ENCODE measurements at places on chromosomes 1 and 21.

- DNase-seq, result no peak
These were observed 2.9 kb upstream of the FOXO6 start for GRCh38 chr1:41358131-41359021.

- DNase-seq, result no peak
These were observed 63.6 kb upstream of the KIF26B start for GRCh38 chr1:245091171-245091621.

DNA sequence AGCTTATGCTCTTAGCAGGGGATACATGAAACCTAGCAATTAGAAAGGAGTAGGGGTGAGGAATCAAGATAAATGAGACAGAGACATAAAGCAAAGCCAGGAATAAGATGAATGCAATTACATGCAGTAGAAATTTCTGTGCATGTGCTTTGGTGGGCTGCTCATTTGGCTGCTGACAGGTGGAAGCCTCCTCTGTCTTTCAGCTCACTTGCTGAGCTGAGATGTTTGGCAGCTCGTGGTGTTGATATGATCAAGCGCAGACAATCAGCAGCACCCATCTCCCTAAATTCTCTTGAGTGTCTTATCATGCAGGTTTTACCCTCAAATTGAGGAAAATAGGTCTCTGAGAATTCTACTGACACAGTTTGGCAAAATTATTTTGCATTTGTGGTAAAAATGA, 108.3 kb upstream of the CD34 start:
- no peak for DNase-seq

DNA sequence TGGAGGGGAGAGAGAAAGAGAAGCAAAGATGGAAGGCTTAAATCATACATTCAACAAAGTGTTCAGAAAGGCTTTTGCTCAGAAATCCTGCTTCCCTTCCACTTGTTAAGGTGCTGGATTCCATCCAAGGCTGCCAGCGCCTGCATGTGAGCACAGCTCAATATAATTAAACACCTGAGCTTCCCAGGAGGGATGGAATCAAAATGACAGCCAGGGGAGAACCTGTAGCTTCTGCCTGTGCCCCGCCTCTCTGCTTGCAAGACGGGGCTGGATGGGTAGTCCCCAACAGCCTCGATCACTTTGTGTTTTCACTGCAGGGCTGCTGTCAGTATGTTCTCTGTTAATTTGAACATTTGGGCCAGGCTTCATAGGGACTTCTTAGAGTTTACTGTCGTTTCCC, 225.7 kb downstream of the KCNH1 start:
- DNase-seq, result no peak

GRCh38 chr1:31216016-31216415, 23.7 kb downstream of the NKAIN1 start:
- peak; percentile 88 for DNase-seq

DNA sequence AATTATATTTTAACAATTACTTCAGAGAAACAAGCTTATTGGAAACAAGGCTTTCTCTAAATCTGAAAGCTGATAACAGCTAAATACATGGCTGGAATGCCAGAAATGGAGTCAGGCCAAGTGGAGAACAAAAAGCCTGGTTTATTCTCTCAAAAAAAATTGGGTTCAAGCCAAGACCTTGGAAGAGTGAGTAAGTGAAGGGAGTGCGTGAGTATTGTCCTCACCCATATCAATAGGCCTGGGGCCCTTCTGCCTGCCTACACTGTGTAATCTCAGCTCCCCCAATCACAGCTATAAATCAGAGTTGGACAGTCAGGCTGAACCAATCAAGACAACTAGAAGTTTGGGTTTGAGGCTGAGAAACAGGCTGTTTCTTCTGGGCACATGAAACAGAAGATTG, 7.4 kb downstream of the KYAT3 start:
- peak; percentile 61 for DNase-seq
